ENCODE measurements at places on chromosomes 2 and 18.

- DNase-seq, result no peak
Measured at GRCh38 chr2:202377207-202377761, 1.2 kb downstream of the BMPR2 start.

DNA sequence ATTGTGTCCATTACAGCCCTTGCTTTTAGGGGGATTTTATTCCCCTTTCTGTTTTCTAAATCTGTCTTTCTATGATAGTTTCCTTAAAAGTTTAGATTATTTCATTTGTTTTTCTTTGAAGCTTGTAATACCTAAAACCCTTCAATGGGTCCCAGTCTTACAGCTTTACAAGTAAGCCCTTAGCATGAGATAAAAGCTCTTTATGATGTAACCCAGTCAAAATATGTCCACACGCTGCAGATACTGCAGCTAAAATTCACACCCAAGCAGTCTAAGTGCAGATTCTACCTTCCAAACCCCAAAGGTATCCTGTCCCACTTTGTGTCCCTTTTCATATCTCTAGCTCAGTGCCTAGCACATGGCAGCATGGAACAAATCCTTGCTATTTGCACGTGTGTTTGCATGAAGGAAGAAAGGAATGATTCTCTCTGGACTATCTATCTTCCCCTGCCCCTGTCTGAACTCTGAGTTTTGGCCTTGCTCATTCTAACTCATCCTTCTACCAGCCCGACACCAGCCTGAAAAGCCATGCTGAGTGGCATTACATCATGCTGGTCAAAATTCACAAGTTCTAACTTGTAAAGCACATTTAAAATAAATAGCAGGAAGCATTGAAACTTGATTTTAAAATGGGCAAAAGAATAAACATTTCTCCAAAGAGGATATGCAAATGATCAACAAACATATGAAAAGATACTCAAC lies 623.2 kb downstream of the IRS1 start:
- no peak for DNase-seq

- DNase-seq, result no peak
Measured at GRCh38 chr2:130896813-130897212, 60.1 kb downstream of the ARHGEF4 start.

DNA sequence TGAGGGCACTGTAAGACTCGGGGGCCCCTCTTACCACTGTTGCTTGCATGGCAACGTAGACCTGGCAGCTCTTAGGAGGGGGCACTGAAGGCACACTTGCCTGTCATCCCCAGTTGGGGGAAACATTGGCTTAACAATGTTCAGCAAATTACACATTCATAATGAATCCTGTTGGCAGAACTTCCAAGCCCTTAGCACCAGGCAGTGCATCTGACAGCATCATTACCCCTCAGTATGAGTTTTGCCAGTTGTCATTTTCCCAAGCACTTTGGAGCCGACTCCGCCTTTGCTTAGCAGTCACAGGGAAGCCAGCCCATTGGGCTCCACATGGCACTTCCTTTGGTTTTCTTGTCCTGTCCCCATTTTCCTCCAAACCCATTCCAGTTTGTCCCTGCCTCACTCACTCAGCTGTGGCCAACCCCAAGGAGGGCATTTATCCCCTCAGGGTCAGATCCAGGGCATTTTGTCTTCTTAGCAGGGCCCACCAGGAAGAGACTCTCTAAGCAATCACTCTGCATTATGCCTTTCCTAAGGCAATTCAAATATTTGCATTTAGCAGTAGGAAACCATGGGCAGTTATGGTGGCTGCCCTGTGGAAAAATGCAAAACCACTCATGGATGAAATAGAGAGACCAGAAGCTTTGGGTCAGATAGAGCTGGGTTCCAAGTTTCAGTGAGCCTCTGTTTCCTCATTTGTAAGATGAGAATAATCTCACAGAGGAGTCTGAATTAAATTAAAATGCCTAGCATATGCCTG lies 73.9 kb downstream of the VSNL1 start:
- DNase-seq, result no peak

DNA sequence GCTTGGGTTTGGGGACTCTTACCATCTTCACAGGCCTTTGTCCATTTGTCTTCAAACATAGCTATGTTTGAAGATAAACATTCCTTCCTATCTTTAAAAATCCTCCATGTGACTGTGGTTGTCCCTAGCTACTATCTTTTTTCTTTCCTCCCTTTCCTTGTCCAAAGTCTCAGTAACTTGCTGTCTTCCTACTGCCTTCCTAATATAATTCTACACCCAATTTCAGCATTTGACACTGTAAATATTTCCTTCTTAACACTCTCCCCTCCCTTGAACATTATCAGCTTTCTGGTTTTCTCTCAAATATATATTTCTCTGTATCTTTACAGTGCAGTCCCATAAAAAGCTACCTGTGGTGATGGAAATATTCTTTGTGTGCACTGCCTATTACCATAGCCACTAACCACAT lies 5.3 kb upstream of the SP3 start:
- DNase-seq, result no peak

DNA sequence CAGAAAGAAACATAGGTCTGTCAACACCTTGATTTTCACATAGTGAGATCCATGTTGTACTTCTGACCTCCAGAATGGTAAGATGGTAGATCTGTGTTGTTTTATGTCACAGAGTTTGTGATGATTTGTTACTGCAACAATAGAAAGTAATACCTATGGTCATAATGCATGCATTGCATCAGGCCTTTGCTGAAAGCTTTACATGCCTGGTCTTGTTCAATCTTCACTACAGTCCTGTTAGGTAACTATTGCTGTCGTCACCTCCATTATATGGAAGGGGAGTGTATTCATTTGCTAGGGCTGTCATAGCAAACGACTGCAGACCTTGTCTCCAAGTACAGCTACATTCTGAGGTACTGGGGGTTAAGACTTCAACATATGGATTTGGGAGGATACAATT lies 243.5 kb downstream of the ANAPC1 start:
- DNase-seq, result no peak

GRCh38 chr2:201574766-201575165 lies 68.5 kb downstream of the TMEM237 start:
- DNase-seq, result no peak

GRCh38 chr18:55384115-55384514 lies 203.9 kb downstream of the TCF4 start:
- DNase-seq, result no peak

DNA sequence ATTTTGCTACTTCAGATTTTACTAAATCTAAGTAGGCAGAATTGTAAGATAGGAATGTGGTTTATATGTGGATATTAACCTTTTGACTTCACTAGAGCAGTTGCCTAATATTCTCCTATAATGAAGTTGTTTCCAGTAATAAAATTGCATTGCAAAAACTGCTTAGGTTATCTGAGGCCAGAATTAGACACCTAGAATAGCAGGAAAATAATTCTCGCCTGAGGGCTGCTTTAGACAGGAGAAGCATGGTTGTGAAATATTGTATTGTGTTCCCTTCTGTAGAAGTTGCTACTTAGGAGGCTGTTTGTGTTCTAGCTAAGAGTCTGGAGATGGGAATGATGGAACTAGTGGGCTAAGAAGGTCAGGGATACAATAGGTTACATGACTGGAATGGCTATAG lies 146.3 kb downstream of the PLCL1 start:
- DNase-seq, result no peak

DNA sequence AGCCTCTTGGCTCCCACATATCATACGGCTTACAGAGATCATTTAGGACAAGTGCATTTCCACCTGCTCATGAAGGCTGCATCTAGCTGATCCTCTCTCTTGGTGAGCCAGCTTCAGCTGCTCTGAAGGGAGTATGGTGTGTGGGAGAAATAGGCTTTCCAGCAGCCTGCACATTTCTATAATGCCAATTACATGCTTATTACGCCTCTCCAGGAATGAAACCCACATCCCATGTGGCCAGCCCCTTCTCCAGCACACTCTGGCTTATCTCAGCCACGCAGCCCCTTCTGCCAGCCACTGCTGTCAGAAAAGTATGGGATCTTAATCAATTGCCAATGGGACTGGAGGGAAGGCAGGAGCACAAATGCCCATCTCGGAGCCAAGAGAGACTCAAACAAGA lies 117.5 kb downstream of the GALNT14 start:
- DNase-seq, result no peak

- DNase-seq, result no peak
Measured at GRCh38 chr2:61816480-61817355, 37.1 kb downstream of the FAM161A start.

GRCh38 chr2:136012315-136012714 lies 26.9 kb upstream of the DARS1 start:
- no peak for DNase-seq

GRCh38 chr2:225100269-225100668 lies 58.0 kb upstream of the DOCK10 start:
- DNase-seq, result no peak

DNA sequence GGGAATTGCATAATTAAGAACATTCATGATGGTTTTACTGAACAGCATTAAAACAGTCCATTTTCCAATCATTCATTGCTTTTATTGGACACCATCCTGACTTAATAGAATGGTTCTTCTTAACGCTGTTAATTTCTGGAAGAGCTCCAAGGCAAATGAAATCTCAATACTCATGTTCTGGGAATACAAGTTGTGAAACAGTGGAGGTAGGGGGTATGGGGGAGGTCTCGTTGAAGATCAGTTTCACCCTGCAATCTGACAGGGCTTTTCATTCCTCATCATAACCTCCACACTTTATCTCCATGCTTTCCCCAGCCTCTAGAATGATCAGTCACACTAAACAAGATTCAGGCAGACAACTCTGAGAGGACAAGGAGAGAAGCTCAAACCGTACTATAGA lies 113.6 kb downstream of the ETAA1 start:
- DNase-seq, result no peak

GRCh38 chr2:87403893-87404175 lies 344.1 kb upstream of the PLGLB2 start:
- DNase-seq, result no peak

DNA sequence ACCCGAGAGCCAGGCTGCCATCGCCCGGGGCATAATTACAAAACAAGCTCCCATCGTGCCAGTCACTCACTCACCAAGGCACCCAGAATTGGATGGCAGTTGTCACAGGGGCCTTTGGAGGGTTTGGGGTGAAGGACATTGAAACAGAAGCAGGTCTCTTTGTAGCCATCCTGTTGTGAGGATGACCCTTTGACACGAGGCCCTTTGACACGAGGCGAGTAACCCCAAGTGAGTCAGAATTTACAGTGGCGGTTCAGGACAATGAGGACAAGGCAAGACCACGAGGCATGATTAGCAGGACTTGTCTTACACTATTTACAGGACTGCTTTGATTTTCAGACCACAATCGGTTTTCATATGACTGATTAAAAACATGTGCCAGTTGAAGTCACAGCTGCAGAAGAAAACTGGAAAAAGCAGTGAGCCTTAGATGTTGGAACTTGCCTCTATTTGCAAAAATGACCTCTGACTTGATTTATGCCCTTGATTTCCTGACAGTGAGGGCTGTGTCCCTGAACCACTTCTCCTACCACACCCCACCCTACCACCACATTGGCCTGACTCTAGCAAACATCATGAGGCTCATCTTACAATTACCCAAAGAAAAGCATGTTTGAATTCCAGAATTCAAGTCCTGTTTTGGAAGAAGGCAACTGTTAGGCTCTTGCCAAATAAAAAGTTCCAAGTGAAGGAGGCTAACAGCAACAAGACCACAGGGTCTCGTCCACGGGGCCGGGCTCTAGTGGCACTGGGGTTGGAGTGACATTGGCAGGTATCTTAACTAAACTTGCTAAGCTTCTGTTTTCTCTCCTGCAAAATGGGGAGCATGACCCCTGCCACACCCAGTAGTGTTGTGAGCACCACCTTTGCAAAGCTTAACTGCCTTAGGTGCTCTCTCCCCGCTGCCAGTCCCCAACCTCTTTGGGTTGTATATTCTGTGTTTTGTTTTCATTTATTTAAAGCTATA lies 64.4 kb upstream of the FOSL2 start:
- DNase-seq, result no peak

DNA sequence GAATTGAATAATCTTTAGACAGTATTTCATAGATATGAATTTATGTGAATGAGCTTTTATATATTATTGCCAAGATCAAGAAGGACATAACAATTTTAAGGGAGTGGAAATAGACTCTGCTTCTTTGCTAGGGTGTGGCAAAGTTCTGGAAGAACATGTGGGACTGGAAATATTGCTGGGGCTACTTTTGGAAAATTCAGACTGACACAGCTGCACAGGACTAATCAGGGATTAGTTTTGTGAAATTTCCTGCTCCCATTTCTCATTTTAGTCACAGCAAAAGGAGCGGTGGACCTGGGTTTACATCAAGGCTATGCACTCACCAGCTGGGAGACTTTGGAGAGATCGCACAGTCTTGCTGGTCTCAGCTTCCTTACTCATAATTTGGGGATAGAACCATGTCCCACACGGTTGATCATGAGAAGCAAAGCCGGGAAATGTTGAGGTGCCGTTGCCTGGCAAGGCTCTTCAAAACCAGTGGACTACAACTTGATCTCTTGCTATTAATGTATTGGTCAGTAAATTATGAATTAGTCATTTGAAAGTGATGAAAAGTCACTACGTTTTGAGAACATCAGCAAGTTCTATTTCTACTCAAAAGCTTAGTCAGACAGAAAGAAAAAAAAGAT lies 42.4 kb downstream of the IL1RL2 start:
- DNase-seq, result no peak

- no peak for DNase-seq
Measured at GRCh38 chr2:213187833-213188532, 36.6 kb upstream of the IKZF2 start.

DNA sequence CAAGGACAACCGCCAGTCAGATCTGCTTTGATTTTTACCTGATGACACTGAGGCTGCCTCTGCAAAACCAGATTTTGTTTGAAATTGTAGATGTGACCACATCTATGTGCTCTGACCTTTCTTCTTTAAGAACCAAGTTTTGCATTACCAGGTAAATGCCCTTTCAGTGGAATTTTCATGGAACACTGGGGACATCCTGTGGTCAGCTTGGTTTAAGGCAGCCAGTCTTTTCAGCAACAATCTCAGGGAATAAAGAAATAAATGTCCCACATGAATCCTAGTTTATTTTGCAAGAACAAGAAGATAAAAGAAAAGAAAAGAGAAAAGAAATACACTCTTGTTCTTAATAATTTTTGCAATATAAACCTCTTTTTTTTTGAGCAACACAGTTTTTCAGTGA lies 90.6 kb downstream of the POU3F3 start:
- no peak for DNase-seq
